Lung (tissue), 17 donors: ENCODE measurements at places on chromosomes 6 and 20. TPM values are rescaled to one million over a fixed set of nuclear protein-coding genes. Genes with fewer than 3 reads are reported as not detected.

The SRMS gene
- not detected for polyA plus RNA-seq

The PTCHD4 gene
- 0.12 TPM for polyA plus RNA-seq

The GPSM3 gene
- polyA plus RNA-seq: 40.7 TPM

The STMND1 gene
- polyA plus RNA-seq: 5.9 TPM

The PRKN gene
- 0.27 TPM for polyA plus RNA-seq

The HTR1E gene
- polyA plus RNA-seq: not detected

- DNase-seq: no peak
Measured at GRCh38 chr6:39859025-39859424, 66.8 kb downstream of the DAAM2 start.

DNA sequence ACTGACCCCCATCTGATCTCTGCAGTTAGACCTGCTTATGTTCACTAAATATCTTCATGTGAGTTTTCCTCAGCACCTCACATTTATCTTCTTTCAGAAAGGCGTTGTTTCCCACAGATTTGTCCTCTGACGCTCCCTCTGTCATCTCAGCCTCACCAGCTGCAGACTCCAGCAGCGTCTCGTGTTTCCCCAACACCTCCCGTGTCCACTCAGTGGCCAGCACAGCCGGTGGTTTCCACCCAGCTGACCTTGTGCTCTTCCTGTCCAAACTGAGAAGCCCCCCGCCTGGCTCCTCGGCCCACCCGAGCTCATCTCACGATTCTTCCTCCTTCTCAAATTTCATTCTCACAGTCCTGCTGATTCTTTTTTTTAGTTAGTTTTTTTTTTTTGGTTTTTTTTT is 12.5 kb downstream of the ERMARD start:
- no peak for DNase-seq

DNA sequence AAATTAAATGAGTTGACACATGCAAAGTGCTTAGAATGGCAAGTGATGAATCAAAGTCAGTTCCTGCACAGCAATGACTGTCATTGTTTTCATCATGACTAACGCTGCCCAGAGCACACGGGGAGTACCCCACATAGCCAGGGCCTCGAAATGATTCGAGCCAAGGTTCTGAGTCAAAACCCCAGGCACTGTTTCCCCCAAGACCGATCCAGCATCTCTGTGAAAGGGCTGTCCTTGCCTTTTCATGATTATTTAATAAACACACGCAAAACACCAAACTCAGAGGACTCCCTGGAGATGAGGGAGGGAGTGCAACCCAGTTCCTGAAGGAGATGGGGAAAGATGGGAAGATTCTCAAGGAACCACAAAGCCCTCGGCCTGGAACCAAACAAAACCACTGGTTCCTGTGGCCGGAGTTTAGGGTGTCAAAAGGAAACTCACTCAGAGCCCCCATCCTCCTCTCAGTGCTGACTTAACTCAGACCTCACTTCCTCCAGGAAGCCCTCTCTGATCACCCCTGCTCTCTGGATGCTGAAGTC is 3.8 kb downstream of the PREX1 start:
- no peak for DNase-seq

- peak; percentile 15 for DNase-seq
Measured at GRCh38 chr20:34302312-34302722, 838 bp downstream of the AHCY start.

DNA sequence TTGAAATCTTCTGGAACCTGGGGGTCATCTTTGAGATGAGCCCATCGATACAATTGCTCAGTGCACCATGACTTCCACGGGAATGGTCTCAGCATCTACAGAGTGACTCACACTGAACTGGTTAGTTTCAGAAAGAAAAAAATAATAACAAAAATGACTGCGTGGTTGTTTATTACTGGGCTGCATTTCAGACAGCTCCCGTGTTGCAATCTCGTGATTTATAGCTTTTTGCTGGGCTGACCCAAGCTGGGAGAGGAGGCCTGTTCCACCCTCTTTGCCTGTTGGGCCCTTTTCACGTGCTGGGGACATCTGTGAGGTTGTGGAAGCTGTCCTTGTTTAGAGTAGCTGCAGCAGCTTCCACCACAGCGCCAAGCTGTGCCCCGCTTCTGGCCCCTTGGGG is 225.5 kb downstream of the BMP7 start:
- peak; percentile 31 for DNase-seq

- no peak for DNase-seq
Measured at GRCh38 chr6:71347119-71347518, 58.5 kb downstream of the OGFRL1 start.

DNA sequence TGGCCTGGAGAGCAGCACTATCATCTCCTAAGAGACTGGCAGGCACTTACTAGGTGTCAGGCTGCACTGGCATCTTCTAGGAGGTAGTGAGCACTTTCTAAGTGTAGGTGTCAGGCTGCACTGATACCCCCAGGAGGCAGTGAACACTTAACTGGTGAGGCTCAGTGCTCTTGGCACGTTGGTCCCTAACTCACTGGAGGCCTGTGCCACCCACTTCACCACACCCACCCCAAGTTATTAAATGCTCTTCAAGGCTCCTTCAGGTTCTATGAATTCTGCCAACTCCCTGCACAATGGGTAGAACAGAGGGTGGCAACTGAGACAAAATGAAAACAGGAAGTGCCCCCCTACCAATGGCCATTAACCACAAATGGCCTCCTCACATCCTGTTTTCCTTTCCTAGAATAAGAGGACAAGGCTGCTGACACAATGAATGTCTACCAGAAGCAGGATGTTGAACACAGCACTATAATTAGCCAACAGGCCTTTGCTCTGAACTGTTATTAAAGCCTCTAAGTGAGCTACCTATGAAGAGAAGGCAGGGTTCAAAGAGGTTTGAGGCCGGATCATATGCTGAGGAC is 29.4 kb downstream of the NCOA5 start:
- DNase-seq: peak; percentile 52

DNA sequence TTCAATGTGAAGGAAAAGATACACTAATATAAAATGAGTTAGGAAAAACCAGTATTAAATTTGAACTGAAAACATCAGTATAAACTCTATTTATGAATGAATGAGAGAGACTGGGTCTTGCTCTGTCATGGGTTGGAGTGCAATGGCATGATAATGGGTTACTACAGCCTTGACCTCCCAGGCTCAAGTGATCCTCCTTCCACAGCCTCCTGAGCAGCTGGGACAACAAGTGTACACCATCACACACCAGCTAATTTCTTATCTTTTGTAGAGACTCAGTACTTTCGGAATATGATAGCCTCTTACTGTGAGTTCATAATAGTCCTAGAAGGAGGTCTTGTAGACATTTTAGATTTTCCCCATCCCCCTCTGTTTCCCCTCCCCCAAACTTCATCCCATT is 21.4 kb downstream of the KCTD20 start:
- DNase-seq: no peak

- DNase-seq: no peak
Measured at GRCh38 chr6:2157441-2158127, 87.8 kb downstream of the GMDS start.

- no peak for DNase-seq
Measured at GRCh38 chr6:106451439-106451838, 90.9 kb downstream of the CRYBG1 start.

GRCh38 chr6:137791281-137792159 is 75.5 kb upstream of the TNFAIP3 start:
- DNase-seq: no peak

DNA sequence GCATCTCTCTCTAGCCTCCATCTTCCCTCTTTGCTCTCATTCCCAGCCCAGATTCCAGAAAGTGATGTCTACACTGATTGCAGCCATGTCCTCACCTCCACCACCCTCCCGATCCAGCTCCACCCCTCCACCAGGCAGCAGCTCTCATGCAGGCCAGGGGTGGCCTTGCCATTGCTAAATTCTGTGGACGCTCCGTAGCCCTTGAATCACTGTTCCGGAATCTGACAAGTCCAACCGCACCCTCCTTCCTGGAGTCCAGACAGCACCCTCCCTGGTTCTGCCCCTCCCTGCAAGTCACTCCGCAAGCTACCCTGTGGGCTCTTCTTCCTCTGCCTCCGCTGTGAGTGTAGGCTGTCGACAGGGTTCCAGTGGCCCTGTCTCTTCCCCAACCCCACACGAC is 26.2 kb downstream of the TNXB start:
- DNase-seq: no peak

DNA sequence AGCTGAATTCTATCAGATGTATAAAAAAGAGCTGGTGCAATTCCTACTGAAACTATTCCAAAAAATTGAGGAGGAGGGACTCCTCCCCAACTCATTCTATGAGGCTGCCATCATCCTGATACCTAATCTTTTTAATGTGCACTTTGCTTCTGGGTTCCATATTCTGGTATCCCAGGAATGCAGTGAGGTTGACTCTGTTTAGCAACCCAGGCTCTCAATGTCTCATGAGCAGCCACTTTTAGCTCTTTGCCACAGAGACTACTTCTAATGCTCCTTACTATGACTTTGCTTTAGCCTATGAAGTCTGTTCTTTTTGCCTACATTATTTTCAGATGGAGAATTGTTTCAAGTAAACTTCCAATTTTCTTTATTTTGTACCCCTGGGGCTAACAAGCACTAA is 185.5 kb upstream of the NRSN1 start:
- DNase-seq: no peak

GRCh38 chr6:158552796-158553138 is 7.1 kb upstream of the TMEM181 start:
- DNase-seq: no peak

DNA sequence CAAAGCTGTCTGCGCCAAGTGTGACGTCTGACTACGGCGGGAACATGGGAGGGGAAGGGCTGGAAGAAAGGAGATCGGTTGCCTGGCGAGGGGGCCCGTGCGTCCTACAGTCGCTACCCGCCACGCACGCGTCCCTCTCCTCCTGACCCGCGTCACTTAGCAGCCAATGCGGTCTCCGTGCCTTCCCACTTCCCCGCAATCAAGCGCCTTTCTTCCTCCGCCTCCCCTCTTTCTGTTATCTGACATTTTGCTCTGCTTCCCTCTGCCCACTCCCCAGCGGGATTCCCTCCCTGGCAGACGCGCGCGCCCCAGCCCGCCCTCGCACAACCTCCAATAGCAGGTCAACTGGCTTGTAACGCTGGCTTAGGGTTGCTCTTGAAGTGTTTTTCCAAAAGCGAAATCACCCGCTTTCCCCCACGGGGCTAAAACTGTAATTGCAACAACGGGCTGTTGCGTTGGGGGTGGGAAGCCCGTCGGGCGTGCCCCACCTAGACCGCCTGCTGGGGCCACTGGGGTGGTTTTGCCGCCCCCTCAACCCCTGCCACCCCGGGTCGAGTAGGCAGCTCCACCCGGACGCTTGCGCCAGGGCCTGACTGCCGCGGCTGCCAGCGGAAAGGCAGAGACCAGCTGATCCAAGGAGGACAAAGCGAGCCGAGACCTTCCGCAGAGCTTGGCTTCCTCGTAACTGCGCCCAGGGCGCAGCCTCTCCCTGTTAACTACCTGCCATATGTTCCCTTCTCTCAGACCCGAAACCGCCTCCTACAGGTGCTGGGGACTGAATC is 6.2 kb upstream of the SOX4 start:
- peak; percentile 83 for DNase-seq

DNA sequence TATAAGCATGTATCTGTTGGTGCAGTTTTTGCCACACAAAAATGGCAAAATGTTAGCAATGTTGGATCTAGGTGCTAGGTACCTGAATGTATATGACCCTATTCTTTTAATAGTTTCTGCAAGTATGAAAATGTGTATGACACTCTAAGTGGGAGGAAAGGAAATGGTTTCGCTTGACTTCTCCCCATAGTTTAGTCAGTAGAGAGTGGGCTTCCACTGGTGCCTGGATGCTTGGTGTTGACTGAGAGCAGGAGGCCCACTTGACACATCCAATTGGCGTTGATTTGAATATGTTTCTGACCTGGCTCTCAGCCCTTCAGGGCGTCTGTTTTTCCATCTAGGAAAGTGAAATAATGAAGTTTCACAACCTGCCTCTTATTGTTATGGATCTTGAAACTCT is 41.8 kb upstream of the GABRR1 start:
- DNase-seq: no peak

DNA sequence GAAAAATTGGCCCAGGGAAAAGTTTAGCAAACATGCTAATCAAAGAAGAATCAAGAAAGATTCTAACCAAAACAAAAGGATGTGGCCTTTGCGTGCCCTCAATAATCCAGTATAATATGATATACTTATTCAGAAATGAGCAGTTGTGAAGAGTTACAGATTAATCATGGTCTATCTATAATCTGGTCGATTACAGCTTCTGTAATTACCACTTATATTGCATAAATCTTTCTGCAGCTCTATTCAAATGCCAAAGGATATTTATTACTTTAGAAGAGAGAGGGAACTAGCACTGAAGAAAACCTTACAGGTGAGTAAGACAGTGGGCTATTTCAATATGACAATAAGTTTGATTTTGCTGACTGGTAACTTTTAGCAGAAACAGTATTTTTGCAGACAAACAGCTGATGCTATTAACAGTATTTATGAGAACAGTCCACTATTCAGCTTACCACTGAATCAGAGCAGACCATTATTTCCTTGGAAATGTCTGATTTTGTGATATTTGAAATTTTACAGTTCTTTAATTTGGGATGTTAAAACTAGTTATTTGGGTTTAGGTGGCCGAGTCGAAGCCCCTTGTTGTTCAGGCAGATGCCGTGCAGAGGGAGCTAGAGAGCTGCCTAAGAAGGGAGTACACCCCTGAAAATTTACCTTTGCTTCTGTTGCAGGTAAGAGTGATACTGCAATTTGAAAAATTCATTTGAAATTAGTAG is 92.2 kb downstream of the CEP57L1 start:
- peak; percentile 62 for DNase-seq

DNA sequence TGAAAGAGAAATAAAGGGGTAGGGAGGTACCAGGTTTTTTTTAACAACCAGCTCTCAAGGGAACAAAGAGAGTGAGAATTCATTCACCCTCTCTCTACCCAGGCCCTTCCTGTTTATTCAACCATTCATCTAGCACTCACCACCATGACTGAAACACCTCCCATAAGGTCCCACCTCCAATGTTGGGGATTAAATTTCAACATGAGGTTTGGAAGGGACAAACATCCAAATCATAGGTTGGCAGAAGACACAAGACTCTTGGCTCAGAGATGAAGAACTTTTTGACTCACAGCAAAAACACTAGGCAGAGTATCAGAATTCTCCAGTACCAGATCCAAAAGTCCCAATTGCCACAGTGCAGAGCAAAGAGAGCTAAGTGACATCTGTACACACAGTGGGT is 186.3 kb downstream of the EDN1 start:
- DNase-seq: no peak

DNA sequence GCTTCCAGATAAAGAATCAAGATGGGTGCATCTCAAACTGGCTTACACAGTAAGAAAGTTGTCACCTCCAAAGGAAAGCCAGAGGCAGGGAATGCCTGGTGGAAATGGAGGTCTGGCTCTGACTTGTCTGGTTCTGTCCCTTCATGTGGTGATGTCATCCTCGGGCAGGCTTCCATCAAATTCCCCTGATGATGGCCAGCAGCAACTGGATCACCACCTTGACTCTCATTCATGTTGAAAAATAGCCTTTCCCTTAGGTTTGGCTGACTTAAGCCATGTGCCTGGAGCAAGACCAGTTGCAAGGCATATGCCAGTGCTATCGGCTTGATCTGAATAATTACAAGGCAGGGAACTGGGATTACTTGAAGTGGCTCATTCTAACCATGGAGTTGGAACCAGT is 28.8 kb downstream of the IMPG1 start:
- no peak for DNase-seq

- no peak for DNase-seq
Measured at GRCh38 chr6:108438918-108439317, 121.8 kb upstream of the FOXO3 start.
